Vagina (tissue), 2 donors: ENCODE measurements at places on chromosomes 4 and X.

DNA sequence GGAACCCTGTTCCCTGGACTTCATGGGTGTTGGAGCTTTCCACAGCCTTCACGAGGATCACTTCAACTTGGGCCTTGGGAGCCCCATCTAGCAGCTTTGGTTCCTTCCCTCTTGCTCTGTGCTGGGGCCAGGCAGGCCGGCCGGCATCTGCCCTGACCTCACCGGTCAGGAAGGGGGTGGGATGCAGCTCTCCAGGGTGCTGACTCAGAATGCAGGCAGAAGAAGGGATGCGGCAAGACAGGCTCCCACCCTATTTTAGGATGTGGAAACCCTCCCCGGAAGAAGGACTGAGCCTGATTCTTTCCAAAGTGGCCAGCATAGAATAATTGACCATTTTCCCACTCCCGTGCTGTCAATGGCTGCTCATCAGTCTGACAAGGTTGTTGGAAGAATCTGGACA, 47.1 kb downstream of the FHDC1 start:
- DNase-seq = no peak

DNA sequence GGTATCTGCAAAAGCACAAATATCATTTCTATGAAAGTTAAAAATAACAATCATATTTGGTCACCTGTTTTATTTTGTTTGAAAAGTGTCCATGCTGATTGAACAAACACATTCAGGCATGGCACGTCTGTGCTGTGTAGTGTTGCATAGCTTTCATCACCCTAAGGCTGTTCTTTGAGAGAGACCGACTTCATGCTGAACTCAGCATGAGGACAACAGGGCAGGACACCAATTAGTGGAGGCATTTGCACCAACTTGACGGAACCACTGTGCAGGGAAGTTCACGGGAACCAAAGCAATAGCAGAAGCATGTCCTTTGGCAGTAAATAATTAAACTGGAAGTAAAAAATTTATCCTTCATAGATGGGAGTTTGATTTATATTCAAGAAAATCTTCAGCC, 158.4 kb upstream of the SLC7A11 start:
- no peak for DNase-seq

DNA sequence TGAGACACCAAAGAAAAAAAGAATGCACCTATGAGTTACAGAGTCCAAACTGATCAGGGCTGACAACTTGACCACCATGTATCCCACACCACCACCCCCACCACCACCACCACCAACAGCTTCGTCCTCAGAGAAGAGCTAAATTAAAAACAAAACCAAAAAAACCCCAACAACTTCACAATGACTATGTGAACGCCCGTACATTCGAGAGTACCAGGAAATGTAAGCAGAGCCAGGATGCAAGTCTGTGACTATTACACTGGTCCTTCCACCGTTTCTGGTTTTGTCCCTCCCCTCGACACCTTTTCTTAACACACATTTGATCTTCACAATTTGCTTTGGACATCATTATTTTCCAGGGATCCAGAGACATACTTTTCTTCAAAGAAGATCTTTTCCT, 51.0 kb downstream of the WFS1 start:
- DNase-seq = no peak

DNA sequence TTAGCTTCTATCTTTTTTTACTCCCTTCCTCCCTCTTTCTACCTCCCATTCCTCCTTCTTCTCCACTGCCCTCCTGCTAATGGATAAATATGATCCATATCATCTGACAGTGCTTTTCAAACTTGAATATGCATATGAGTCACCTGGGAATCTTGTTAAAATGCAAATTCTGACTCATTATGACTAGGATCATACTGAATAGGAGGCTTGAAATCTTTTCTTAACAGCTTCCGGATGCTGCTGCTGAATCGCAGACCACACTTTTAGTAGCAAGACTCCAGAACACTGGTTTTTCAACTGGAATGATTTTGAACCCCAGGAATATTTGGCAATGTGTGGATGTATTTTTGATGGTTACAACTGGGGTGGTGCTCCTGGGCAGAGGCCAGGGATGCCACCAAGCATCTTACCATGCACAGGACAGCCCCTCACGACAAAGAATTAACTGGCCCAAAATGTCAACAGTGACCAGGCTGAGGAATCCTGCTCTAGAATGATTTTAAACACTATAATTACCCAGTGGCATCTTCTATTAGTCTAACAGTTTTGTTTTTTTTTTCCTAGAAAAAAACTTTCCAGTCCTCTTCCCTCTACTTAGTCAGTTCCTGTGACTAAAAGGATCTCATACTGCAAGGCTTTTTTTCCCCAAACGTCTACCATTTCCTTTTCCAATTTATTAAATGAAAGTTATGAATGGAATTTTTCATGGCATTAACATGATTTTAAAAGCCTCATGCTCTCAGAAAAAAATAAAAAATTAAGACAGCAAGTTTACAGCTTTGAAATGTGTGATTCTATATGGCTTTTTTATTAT, 10.6 kb upstream of the PYURF start:
- no peak for DNase-seq

DNA sequence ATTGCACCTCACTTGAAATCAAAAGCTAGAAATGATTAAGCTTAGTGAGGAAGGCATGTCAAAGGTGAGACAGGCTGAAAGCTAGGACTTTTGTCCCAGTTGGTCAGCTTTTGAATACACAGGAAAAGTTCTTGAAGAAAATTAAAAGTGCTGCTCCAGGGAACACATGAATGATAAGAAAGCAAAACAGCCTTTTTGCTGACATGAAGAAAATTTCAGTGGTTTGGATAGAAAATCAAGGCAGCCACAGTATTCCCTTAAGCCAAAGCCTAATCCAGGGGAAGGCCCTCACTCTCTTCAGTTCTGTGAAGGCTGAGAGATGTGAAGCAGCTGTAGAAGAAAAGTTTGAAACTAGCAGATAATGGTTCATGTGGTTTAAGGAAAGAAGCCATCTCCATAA, 150.8 kb downstream of the ADGRL3 start:
- no peak for DNase-seq

- no peak for DNase-seq
Observed at GRCh38 chr4:60452266-60452665, 747.9 kb upstream of the ADGRL3 start.

GRCh38 chrX:102697494-102697893, 14.8 kb upstream of the GPRASP2 start:
- DNase-seq = no peak

DNA sequence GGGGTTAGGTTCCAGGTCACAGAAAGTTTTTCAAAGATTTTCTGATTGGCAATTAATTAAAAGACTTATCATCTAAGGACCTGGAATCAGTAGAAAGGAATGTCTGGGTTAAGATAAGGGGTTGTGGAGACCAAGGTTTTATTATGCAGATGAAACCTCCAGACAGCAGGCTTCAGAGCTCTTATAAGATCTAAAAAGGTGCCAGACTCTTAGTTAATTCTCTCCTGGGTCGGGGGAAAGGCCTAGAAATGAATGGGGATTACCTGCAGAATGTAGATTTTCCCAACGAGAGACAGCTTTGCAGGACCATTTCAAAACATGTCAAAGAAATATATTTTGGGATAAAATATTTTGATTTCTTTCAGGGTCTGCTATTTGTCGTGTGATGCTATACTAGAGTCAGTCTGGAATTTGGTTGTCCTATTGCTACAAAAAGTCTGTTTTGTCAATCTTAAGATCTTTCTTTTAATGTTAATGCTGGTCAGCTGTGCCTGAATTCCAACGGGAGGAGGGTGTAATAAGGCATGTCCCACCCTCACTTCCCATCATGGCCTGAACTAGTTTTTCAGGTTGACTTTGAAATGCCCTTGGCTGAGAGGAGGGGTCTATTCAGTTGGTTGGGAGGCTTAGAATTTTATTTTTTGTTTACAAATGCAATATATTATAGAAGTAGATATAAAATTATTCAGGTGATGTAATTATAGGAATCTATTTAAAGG, 15.8 kb downstream of the EGF start:
- DNase-seq = no peak

DNA sequence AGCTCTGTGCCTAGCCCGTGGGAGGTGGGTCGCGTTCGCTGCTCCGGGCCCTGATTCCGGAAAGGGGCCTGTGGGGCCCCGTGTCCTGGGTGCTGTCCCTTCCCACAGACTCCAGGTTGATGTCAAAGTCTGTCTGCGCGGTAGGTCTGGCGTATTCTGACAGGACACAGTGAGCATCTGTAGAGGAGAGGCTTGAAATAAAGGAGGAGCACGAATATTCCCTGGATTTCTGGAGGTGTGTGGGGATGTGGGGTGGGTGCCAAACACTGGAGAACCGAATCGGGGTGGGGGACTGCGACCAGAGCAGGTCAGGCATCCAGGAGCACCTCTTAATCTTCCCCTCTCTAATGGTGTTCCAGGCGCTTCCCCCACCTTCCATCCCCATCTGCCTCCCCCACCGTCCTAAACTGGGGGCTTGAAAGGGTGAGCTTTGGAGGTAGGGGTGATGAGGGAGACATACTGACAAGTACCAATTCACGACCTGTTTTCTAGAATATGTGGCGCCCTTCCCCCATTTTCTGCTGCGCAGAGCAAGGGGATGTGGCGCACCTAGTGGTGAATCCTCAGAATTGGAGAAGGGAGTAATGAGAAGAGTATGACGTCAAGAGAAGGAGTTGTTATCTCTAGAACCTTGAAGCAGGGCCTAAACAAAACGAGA, 877 bp downstream of the GPRASP1 start:
- no peak for DNase-seq

- DNase-seq = no peak
Observed at GRCh38 chr4:157271166-157271869, 50.8 kb downstream of the GRIA2 start.

GRCh38 chr4:184067931-184068554, 149.6 kb downstream of the ENPP6 start:
- no peak for DNase-seq

- no peak for DNase-seq
Observed at GRCh38 chr4:24094726-24095125, 204.9 kb upstream of the PPARGC1A start.

DNA sequence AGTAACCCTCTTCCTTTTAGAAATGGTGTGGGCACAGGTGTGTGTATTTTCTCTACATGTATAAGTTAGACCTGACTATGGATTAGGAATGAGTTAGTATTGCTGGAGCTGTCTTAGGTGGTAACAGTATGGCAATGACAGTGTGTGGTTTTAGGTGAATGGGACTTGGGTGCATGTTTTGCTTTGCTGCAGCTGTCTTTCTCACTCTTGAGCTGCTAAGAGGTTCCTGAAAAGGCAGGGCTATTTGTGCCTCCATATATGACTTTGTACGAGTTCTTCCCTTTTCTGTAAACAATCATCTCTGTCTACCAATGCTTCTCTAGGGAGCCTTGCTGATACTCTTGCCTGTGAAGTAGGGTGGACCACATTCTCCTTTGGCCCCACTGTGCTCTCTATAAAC, 234.8 kb upstream of the HHIP start:
- DNase-seq = no peak

- DNase-seq = no peak
Observed at GRCh38 chrX:47595716-47596251, 13.5 kb downstream of the TIMP1 start.

DNA sequence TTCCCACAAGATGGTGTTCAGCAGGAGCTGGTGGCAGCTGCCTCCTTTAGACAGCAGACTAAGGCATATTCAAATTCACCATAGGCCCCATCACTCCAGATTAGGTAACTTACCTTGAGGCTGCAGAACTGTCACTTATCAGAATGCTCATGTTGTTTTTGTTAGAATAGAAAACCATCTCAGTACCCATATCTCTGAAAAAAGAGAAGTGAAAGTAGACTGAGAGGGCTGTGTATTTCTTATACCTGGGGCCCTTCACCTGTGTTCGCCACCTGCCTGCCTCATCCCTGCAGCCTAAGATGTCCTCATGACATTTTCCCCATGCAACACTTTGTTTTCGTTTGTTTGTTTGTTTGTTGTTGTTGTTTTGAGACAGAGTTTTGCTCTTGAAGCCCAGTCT, 32.9 kb upstream of the SPRY1 start:
- no peak for DNase-seq

GRCh38 chr4:37650481-37650880, 35.7 kb downstream of the RELL1 start:
- no peak for DNase-seq

DNA sequence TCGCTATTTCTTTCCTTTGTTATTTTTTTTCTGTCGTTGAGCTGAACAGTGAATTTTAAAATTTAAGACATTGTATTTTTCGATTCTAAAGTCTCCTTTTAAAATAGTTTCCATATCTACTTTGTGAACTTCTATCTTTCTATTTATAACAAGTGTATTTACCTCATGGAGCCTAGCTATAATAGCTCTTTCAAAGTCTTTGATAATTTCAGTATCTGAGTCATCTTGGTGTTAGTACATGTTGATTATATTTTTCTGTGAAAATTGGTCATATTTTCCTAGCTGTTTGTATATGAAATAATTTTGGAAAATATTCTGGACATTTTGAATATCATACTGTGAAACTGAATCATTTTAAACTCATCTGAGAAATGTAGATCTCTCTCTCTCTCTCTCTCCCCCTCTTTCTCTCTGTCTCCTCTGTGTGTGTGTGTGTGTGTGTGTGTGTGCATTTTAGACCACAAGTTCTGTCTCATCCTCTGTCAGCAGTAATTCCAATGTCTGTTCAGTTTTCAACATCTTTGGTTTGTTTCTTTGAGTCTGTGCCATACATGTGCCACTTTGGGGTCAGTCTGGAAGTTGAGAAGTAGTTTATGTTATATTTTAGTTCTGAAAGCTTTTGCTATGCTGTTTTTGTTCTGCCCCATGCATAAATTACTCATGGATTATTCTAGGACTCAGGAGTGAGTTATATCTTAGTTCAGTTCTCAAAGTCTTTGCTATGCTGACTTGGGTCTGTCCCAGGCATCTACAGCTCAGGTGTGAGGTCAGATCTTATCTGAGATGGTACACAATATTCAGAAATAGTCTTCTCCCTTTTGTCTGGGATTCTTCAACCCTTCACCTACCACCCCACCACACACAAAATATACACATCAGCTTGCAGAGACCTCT, 366.4 kb upstream of the CASK start:
- no peak for DNase-seq

DNA sequence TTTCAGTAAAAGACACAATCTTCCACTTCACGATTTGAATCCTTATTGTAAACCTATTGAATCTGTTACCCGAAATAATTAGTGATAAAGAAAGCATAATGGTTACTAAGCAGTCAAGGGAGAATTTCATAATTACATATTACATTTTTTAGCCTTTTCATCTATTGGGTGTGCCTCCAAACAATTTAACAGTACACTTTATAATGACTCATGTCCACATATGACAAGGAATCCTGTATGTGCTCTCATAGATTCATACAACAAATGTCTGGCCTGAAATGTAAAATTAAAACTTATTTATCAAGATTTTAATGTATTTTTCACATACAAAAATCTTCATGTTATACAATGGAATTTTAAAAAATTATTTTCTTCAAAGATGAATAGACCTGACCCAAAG, 39.4 kb downstream of the PPP3CA start:
- DNase-seq = no peak

- DNase-seq = no peak
Observed at GRCh38 chrX:14015941-14016340, 13.8 kb downstream of the GEMIN8 start.

- no peak for DNase-seq
Observed at GRCh38 chr4:20512985-20513384, 187.3 kb upstream of the PACRGL start.

DNA sequence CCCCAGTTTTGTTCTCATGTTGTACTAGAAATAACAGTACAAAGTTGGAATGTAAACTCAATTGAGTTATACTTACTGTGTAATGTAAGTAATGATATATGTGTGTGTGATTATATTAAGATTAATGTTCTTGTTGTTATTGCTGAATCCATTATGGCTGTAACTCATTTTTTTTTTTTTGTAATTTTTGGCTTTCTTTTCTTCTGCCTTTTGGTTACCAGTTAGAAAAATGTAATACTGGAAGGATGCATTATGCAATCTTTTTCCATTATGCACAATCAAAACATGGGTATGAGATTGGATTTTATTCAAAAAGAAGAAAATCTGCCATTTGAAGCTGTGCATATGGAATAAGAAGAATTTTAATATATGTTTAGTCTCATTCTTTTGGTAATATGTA, 34.0 kb downstream of the BANK1 start:
- DNase-seq = no peak
